ENCODE measurements at places on chromosomes 3 and 15.

- no peak for DNase-seq
Observed at GRCh38 chr3:183981990-183982644, 35.6 kb downstream of the ABCC5 start.

DNA sequence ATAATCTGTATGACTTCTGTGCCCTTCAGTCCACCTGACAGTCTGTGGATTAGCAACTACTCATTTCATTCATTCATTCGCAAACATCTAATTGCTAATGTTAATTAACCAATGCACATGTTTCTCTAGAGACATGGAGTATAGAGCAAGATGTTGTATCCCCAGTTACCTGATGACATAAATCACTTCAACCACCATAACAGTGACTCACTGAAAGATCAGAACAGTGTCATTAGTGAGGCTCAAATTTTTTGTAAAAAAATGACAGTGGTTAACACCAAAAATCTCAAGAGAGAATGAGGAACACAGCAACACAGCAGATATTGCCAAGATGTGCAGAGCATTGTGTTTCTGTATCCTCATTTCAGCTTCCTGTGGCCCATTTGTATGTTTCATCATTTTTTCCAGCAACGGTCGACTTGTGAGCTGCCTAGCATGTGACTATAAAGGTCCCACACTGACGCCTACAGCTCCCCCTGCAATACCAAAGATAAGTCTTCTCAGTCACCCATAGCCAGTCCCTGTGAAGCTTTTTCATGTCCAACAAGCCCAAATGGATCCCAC is 3.7 kb upstream of the PLD1 start:
- no peak for DNase-seq

GRCh38 chr3:14368146-14368545 is 34.3 kb upstream of the SLC6A6 start:
- no peak for DNase-seq

- DNase-seq = no peak
Observed at GRCh38 chr3:159082519-159082918, 280.7 kb downstream of the MFSD1 start.

GRCh38 chr3:37594873-37595783 is 266.6 kb upstream of the CTDSPL start:
- DNase-seq = no peak

- DNase-seq = no peak
Observed at GRCh38 chr3:132228923-132229322, 88.3 kb upstream of the ACP3 start.

Data from stimulated activated CD8-positive, alpha-beta memory T cell treated with anti-CD3 and anti-CD28 coated beads, Interleukin-4, amount 100 ng/mL, for 4 hours (primary cell).